Stimulated activated naive CD4-positive, alpha-beta T cell (primary cell): ENCODE measurements at places on chromosomes 12 and 14.

DNA sequence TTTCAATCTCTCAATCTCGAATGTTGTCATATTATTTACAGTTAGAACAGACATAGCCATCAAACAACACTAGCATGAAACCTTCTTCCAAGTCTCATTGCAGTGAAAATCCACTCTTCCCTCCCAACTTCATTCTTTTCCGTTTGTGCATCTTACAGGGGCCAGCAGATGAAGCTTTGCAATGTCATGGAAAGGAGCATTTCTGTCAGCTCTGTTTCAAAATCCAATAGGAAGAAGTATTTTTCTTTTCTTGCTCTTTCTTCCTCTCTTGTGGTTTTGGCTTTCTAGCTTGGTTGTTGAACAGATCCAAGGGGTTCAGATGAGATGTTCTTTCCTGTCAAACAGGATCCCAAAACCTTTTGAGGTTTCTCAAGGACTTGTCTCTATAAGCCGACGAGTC, 416.6 kb downstream of the AEBP2 start:
- no peak for DNase-seq

DNA sequence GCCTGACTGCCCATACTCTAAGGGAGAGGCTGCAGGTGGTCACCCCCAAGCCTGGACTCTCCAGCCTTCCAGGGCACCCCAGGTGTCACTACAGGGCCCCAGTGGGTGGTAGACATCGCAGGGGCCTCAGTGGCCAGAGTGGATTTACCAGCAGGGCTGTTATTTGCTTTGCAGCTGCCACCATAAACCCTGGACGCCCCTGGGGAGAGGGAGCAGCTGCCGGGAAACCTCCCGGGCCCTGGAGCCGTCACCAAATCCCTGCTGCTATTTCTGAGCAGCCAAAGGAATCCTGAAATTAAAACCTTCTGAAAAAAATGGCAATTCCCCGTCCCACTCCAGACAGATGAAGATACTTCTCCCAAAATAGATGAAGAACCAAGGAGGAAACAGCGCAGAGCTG, 13.9 kb downstream of the TMEM119 start:
- no peak for DNase-seq

GRCh38 chr12:51921017-51921725, 13.9 kb downstream of the ACVRL1 start:
- no peak for DNase-seq

- no peak for DNase-seq
These were observed 129.4 kb downstream of the PELI2 start for GRCh38 chr14:56247495-56248200.

- no peak for DNase-seq
These were observed 118.9 kb downstream of the CHST11 start for GRCh38 chr12:104575442-104576186.

- no peak for DNase-seq
These were observed 67.7 kb upstream of the NTF3 start for GRCh38 chr12:5364036-5364770.

DNA sequence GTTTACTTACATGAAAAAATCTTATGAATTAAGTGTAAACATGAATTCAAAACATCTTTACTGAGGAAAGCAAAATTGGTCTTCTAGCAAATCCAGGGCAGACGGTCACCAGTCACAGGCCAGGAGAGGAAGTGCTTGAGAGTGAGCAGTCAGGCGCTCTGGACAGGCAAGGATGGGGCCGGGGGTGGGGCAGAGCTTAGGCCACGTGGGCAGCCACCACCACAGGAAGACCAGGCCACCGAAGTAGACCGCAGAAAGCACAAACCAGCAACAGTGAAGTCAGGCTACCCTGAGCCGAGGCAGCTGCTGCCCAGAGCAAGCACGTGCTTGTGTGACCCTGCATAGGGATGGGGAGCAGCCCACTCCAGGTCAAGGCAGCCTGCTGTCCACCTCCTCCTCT, 33.5 kb downstream of the SLC6A12 start:
- no peak for DNase-seq

- DNase-seq: no peak
These were observed 5.5 kb downstream of the AJUBA start for GRCh38 chr14:22976620-22977433.

GRCh38 chr14:100786131-100786530, 39.8 kb upstream of the MEG3 start:
- no peak for DNase-seq

DNA sequence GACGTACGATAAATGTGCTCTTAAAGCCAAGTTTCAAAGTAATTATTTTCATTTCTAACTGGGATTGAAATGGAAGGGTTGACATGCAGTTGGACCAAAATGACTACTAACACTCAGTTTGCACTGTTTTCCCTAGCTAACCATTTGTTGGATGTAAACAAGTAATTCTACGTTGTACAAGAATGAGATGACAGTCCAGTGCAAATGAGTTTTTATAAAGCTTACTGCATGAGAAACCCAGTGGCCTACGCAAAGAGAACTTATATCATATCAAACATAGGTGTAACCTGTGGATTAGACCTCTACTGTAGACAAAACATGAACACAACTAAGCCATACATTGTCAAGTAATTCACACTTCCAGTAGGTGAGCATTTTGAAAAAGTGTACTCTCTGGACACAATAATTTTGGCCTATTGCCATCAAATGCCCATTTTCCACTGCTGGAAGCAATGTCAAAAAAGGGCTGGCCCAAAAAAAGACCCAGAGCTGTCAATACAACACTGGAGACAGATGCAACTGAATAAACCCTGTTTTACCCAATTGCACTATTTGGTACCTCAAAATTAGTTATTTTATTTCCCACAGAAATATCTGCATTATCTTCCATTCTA, 12.8 kb downstream of the SLC38A2 start:
- DNase-seq: no peak

DNA sequence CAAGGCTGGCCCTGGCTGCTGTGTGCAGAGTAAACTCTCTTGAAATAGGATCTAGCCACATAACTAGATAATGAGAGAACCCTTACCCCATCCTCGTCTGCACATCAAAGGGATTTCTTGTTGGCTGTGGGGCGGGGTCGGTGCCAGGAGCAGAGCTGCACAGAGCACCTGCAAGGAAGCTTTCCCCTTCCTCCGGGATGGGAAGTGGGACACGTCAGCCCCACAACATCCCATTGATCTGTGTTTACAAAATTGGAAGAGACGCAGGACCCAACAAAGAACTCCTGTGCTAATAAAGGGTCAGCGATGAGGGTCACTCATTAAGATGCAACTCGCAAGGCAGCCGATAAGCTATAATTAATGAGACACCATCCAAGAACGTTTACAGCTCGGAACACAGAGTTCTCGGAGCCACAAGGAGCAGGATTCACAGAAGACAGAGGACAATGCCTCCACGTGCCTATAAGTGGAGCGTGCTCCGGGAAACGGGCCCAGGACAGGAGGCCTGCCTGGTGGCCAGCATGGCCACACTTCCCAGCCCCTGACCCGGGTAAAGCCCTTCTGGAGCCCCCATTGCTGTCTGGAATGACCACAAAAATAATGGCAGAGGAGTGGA, 171.5 kb downstream of the SLC15A4 start:
- no peak for DNase-seq

- no peak for DNase-seq
These were observed 108.0 kb upstream of the ARHGAP5 start for GRCh38 chr14:31968956-31969698.

- no peak for DNase-seq
These were observed 4.3 kb upstream of the FKBP11 start for GRCh38 chr12:48929551-48929950.

- no peak for DNase-seq
These were observed 16.3 kb downstream of the CAPZA3 start for GRCh38 chr12:18754124-18754707.
